ENCODE measurements at places on chromosomes 16 and 17. TPM values are rescaled to one million over a fixed set of nuclear protein-coding genes. Genes with fewer than 3 reads are reported as not detected.

Gene INCA1
- total RNA-seq, result 0.63 TPM

- no peak for DNase-seq
- H3K4me3 ChIP-seq, result no peak overlapping the region
- no peaks in the 10 kb centered on the region for H3K36me3 ChIP-seq
- peaks cover 14% of the 10 kb centered on the region for H3K27me3 ChIP-seq
These were observed 30.7 kb upstream of the CDH5 start for GRCh38 chr16:66335704-66336329.

- DNase-seq, result no peak
- H3K36me3 ChIP-seq, result peaks cover 13% of the 10 kb centered on the region
- no peak overlapping the region for H3K27ac ChIP-seq
- H3K4me3 ChIP-seq, result no peak overlapping the region
These were observed 31.9 kb downstream of the CACNG1 start for GRCh38 chr17:67076290-67076689.

- no peak overlapping the region for H3K4me3 ChIP-seq
- H3K27ac ChIP-seq, result peak overlapping the region; percentile 11
- H3K36me3 ChIP-seq, result peaks cover 32% of the 10 kb centered on the region
- H3K4me1 ChIP-seq, result peaks cover under 1% of the 10 kb centered on the region
- no peaks in the 10 kb centered on the region for H3K27me3 ChIP-seq
These were observed 18.1 kb downstream of the NTAN1 start for GRCh38 chr16:15037745-15038144.

DNA sequence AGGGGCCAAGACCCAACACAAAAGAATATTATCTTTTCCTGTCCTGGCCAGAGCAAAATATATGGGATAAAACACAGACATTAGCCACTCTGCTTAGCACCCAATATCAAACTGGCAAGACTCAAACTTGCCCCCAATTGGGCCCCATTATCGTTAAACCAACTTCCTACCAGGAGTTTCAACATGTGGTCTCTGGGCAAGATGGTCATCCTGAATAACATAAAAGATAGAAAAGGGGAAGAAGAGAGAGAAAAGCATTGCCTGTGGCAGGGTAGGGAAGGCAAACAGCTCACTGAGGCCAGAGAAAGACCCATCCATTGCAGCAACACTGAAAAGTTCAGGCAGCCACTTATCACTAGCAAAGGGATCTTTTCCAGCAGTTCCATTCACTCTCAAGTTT is 502.1 kb downstream of the KIF2B start:
- H3K27me3 ChIP-seq, result no peaks in the 10 kb centered on the region
- no peaks in the 10 kb centered on the region for H3K36me3 ChIP-seq
- H3K4me1 ChIP-seq, result no peaks in the 10 kb centered on the region
- DNase-seq, result no peak
- H3K4me3 ChIP-seq, result no peak overlapping the region
- no peak overlapping the region for H3K27ac ChIP-seq

DNA sequence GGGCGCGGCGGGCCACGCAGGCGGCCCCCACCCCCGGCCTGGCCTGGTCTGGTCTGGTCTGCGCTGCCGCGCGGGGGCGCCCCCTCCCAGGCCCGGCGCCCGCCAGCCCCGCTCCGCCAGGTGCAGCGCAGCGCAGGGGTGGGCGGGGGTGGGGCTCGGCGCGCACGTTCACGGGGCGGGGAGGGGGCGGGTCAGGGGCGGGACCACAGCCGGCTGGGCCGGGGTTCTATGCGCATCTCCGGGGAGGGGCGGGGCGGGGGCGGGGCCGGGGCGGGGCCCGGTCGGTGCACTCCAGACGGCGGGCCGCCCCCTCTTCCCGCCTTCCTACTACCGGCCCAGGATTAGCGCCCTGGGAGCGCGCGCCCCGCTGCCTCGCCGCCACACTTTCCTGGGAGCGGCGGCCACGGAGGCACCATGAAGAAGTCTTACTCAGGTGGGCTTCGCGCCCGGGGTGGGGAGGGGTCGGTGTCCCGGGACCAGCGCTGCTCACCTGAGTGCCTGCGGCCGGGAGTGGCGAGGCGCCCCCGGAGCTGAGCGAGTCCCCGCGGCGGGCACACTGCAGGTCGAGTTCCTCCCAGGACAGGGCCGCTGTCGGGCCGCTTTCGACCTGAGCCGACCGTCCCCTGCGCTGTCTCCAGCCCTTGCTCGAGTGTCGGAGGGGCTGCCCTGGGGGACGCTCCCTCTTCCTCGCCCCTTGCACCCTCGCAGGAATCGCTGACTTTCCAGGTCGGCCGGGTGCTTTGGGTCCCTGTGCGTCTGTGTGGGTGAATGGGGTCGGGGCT is 140.5 kb downstream of the SEC14L1 start:
- peaks cover 14% of the 10 kb centered on the region for H3K4me1 ChIP-seq
- no peak overlapping the region for H3K27ac ChIP-seq
- peak; percentile 59 for DNase-seq
- peak overlapping the region; percentile 72 for H3K4me3 ChIP-seq
- no peaks in the 10 kb centered on the region for H3K36me3 ChIP-seq

GRCh38 chr17:71550675-71551074 is 570.1 kb upstream of the SOX9 start:
- H3K36me3 ChIP-seq, result no peaks in the 10 kb centered on the region
- DNase-seq, result no peak
